ENCODE measurements at places on chromosomes 4 and X. TPM values are rescaled to one million over a fixed set of nuclear protein-coding genes. Genes with fewer than 3 reads are reported as not detected.

DNA sequence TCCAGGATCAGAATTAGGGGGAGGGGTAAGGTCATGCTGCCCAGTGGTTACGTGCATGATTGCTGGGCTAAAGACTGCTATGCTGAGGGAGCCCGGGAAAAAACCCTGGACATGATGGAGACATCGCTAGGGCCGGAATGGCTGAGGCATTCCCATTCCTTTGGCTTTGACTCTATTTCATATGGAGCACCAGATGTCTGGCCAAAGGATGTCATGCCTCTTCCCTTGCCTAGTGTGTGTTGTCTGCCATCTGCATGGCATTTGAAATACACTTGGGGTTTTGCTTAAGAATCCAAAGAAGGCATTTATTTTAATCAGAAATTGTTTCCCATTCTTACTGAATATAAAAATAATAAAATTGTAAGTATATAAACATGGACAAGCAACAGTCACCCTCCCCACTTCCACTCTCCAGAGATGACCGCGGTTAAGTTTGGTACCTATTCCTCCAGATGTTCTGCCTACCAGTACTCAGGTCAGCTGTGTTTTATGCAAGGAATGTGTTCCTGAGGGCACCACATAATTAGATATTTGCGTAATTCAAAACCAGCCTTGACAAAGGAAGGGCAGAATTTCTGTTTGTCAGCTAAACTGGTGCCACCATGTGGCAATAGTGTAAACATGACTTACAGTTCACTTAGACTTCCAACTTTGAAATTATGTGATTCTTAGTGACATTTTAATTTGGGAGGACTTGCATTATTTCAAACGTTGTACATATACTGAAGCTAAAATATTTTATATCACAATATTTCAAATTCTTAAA lies 105.9 kb downstream of the CT47B1 start:
- no peak overlapping the region for H3K27ac ChIP-seq
- no peaks in the 10 kb centered on the region for H3K27me3 ChIP-seq
- no peaks in the 10 kb centered on the region for H3K36me3 ChIP-seq
- no peaks in the 10 kb centered on the region for H3K4me1 ChIP-seq
- H3K4me3 ChIP-seq: no peak overlapping the region
- no peak for DNase-seq

DNA sequence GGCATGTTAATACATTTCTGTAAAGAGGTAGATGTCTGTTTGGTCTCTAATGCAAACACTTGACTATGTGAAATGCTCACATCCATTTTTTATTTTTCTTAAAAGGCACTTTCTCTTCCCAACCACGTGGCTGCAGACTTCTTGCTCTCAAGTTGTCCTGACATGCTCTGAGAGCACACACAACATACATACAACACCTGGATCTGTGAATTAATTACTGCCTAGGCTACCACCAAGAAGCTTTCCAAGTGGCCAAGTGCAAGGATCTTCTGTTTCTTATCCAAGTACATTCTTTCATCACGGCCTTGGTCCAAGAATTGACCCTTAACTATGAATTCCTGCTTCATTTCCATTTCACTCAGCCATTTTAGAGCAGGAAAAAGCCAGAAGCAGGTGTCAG lies 110.8 kb downstream of the SPRY1 start:
- no peak for DNase-seq
- no peaks in the 10 kb centered on the region for H3K27me3 ChIP-seq
- no peak overlapping the region for H3K27ac ChIP-seq
- H3K36me3 ChIP-seq: no peaks in the 10 kb centered on the region
- H3K4me1 ChIP-seq: peaks cover 5% of the 10 kb centered on the region

The TCP11X2 gene
- total RNA-seq: not detected

The ETNPPL gene
- not detected for total RNA-seq
